ENCODE measurements at places on chromosomes 2 and 18. TPM values are rescaled to one million over a fixed set of nuclear protein-coding genes. Genes with fewer than 3 reads are reported as not detected.

The PSMA8 gene
- total RNA-seq: not detected

The TMEM169 gene
- 0.37 TPM for total RNA-seq

The ITPRID2 gene
- total RNA-seq: 86.0 TPM

The CRYGA gene
- not detected for total RNA-seq

The TCF23 gene
- total RNA-seq: not detected
